Fibroblast of lung (primary cell): ENCODE measurements at places on chromosomes 16 and 17. TPM values are rescaled to one million over a fixed set of nuclear protein-coding genes. Genes with fewer than 3 reads are reported as not detected.

The SPHK1 gene
- 5.0 and 22.3 TPM in 2 replicates for total RNA-seq

The APOH gene
- not detected in 2 replicates for total RNA-seq

The SP6 gene
- total RNA-seq: under 0.01 TPM in 1 of 2 replicates, not detected in the other

The ACSM2A gene
- total RNA-seq: not detected in 2 replicates

The NHERF2 gene
- total RNA-seq: 16.9 and 21.5 TPM in 2 replicates

The TMC7 gene
- total RNA-seq: 0.51 and 1.5 TPM in 2 replicates

The PLLP gene
- not detected in 2 replicates for total RNA-seq

The RNF222 gene
- not detected in 2 replicates for total RNA-seq

The HOXB9 gene
- total RNA-seq: not detected in 2 replicates

The RHBDL3 gene
- total RNA-seq: 0.17 and 0.26 TPM in 2 replicates

The MTSS2 gene
- 81.7 and 126 TPM in 2 replicates for total RNA-seq

The FCSK gene
- total RNA-seq: 11.8 and 13.5 TPM in 2 replicates

The LITAFD gene
- not detected in 2 replicates for total RNA-seq

The RHBDF2 gene
- 3.9 and 5.1 TPM in 2 replicates for total RNA-seq

The LYRM1 gene
- total RNA-seq: 87.1 and 131 TPM in 2 replicates

The EXOC3L1 gene
- 0.26 and 0.33 TPM in 2 replicates for total RNA-seq

The NHLRC4 gene
- 2.1 and 3.3 TPM in 2 replicates for total RNA-seq

The TP53TG3B gene
- not detected in 2 replicates for total RNA-seq

The TBC1D3H gene
- total RNA-seq: not detected in 2 replicates
